ENCODE measurements at places on chromosomes 2 and 18.

DNA sequence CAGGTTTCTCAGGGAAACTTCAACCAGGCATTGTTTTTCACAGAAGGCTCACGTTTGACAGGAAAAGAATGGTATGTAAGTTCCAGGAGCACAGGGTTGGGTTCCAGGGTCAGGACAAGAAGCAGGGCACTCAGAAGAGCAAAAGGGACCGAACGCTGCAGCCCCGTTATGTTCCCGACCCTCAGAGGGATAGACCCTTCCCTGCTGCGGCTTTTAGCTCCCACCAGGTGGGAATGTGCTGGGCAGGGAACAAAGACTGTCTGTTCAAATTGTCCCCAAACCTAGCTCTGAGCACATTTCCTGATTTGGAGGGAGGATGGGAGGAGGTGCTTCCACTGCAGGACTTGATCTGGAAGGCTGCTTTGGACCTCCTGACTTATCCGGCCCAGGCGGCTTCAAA lies 130.1 kb downstream of the RAB3GAP1 start:
- DNase-seq: no peak

- DNase-seq: no peak
Measured at GRCh38 chr2:7627583-7627982, 710.4 kb downstream of the RNF144A start.

DNA sequence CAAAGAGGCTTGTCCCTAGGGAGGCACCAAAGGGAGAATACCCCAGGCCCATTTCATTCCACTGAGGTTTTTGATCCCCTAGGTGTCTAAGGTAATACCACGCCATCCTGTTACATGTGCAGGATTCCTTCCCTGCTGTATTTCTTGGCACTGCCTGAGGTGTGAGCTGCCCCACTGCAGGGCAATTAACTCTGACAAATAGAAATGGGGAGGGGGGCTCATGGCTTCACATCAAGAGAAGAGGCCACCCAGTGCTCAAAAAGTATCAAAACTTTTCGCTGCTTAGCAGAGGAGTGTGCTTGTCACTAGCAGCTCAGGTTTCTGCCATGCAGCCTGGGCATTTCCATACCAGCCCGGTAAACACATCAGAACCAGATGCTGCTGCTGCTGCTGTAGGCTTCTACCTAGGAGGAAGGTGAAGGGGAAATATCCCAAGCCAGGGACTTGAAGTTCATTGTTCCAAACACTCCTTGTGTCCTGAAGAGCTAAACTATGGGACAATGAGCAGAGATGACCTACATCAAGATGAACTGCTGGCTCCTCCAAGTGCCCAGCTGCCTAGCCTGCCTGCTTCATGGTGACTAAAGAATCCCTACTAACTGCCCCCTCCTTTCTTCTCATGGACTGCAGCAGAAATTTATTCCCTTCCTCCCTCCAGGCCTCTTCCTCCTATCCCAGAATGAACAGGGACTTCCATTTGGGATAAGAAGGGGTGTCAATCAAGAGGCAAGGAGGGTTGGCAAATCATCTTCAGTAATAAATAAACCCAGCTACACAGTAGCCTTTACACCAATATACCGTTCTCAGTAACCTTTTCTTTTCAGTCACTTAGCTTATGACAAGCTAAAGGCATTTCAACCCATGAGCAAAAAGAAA lies 16.4 kb downstream of the POU3F3 start:
- no peak for DNase-seq

- no peak for DNase-seq
Measured at GRCh38 chr2:166628478-166629136, 134.6 kb upstream of the SCN7A start.

- no peak for DNase-seq
Measured at GRCh38 chr2:42142547-42143184, 26.5 kb upstream of the EML4 start.

DNA sequence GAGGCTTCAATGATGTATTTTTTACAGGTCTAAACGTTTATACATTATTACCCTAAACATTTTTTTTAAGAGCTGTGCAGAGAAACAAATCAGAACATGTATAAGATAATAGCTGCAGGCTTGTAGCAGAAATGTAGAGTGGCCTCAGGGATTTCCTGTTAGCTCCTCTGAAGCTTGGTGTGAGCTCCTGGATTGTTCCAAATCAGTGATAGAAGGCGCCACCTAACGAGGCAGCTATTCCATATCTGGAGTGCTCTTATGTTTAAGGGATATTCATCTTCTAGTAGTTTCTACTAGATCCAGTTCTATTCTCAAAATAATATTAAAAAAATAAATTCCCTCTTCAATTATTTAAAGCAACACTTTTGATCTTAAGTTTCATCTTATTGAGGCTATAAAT lies 93.1 kb downstream of the LRP1B start:
- no peak for DNase-seq

GRCh38 chr18:46340716-46341115 lies 236.5 kb downstream of the HAUS1 start:
- no peak for DNase-seq

- DNase-seq: no peak
Measured at GRCh38 chr18:9907867-9908266, 5.9 kb upstream of the VAPA start.

- no peak for DNase-seq
Measured at GRCh38 chr2:226427538-226428307, 371.9 kb downstream of the IRS1 start.

GRCh38 chr18:35941299-35941698 lies 31.2 kb upstream of the RMP24 start:
- no peak for DNase-seq
